ENCODE measurements at places on chromosomes 7 and 10. TPM values are rescaled to one million over a fixed set of nuclear protein-coding genes. Genes with fewer than 3 reads are reported as not detected.
A peak's percentile ranks its signal among the peaks of the same experiment; 100 is the strongest.

DNA sequence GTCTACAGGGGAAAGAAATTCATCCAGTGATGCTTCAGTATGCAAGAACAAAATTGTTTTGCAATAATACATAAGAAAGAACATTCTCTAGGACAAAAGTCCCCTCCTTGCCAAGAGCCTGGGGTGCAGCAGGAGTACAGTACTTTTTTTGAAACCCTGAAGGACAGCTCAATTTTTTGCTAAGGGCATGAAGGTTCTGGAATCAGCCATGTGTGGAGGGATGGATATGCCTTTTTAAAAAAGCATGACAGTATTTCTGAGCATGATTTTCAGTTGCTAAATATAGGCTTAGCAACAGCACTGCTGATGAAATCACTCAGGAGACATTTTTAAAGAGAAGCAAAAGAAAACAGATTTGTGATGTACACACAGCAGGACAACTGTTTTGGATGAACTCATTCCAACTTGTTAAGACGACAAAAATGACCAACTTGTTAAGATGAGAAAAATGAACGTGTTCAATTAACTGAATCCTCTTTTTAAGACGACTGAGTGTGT is 39.3 kb downstream of the HBP1 start:
- peak; percentile 29 for DNase-seq
- peaks cover 1% of the 10 kb centered on the region for H3K27me3 ChIP-seq
- peaks cover 19% of the 10 kb centered on the region for H3K4me1 ChIP-seq
- peak overlapping the region; percentile 82 for H3K27ac ChIP-seq
- H3K36me3 ChIP-seq, result peaks cover 17% of the 10 kb centered on the region
- no peak overlapping the region for H3K4me3 ChIP-seq

DNA sequence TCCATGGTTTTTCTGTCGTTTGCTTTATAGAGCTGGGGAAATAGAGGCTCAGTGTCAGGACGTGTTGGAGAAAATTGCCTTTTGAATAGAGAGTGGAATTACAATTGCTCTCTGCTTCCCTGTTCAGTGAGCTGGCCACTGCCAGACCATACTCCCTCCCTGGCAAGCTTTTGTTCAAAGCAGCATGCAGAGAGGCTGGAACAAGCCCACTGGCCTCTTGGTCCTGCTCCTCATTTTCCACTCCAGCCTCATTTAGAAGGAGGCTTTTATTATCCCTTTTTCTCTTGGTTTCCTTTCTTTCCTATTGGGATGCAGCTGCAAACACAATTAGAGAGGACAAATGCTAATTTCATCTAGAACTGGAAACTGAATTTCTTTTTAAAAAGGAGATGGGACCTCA is 302.2 kb upstream of the PODXL start:
- H3K27ac ChIP-seq, result no peak overlapping the region
- peaks cover under 1% of the 10 kb centered on the region for H3K27me3 ChIP-seq
- H3K4me1 ChIP-seq, result peaks cover 20% of the 10 kb centered on the region
- H3K36me3 ChIP-seq, result no peaks in the 10 kb centered on the region

DNA sequence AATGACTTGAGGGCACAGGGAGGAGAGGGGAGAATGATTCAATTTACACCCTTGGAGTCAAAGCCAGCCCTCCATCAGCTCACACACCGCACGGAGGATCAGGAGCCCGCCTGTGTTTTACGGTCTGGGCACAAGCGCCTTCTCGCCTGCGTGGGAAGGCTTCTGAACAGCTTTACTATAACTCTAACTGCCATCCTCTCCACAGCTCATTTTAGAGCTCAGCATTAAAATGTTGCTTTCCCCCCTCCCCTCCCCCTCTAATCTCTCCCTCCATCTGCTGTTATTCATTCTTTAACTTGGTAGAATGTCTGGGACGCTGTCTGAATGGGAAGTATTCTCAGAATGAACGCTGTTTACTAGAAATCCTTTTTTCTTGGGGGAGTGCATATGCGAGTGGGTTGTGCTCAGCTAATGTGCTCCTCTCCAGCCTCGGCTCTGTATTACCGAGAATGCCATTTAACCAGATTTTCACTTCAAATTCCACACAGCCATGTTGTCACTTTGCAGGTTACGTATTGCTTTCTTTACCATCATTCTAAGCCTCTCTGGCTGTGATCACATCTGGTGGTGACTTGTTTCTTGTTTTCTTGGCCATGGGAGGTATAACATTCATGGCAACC is 140.1 kb downstream of the GFRA1 start:
- DNase-seq, result no peak
- no peak overlapping the region for H3K4me3 ChIP-seq
- H3K27ac ChIP-seq, result no peak overlapping the region
- peaks cover 1% of the 10 kb centered on the region for H3K27me3 ChIP-seq

GRCh38 chr10:116752969-116753665 is 10.8 kb upstream of the HSPA12A start:
- no peak overlapping the region for H3K27ac ChIP-seq
- no peaks in the 10 kb centered on the region for H3K36me3 ChIP-seq
- no peak overlapping the region for H3K4me3 ChIP-seq
- H3K4me1 ChIP-seq, result peaks cover 32% of the 10 kb centered on the region
- no peak for DNase-seq

The TECPR1 gene
- total RNA-seq, result 29.3 TPM

DNA sequence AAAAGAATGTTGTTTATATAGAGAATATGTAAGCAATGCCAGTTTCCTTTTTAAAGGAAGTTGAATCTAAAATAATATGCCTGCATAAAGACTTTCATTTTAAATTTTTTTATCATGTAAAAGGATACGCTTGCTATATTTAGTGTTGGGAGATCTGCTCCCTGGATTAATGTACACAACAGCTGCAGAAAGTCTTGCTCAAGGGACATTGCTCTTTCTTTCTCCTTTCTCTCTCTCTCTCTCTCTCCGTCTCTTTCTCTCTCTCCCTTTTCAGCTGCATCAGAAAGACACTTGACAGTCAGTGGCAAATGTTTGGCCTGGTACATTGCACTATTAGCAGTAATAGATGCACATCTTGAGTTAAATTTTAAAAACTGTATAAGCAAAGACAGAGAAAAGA is 739 bp downstream of the MYPN start:
- no peaks in the 10 kb centered on the region for H3K27me3 ChIP-seq
- peaks cover 67% of the 10 kb centered on the region for H3K4me1 ChIP-seq
- H3K4me3 ChIP-seq, result peak overlapping the region; percentile 69
- peaks cover 74% of the 10 kb centered on the region for H3K36me3 ChIP-seq

The ADCYAP1R1 gene
- total RNA-seq, result not detected

The MBL2 gene
- not detected for total RNA-seq

The NPSR1 gene
- total RNA-seq, result not detected

The SUV39H2 gene
- total RNA-seq, result 13.8 TPM

Measured in HFFc6 (cell line).